Stimulated activated CD8-positive, alpha-beta memory T cell treated with anti-CD3 and anti-CD28 coated beads, Interleukin-15, amount 100 ng/mL, for 1 hour (primary cell): ENCODE measurements at places on chromosomes 5 and 9.

DNA sequence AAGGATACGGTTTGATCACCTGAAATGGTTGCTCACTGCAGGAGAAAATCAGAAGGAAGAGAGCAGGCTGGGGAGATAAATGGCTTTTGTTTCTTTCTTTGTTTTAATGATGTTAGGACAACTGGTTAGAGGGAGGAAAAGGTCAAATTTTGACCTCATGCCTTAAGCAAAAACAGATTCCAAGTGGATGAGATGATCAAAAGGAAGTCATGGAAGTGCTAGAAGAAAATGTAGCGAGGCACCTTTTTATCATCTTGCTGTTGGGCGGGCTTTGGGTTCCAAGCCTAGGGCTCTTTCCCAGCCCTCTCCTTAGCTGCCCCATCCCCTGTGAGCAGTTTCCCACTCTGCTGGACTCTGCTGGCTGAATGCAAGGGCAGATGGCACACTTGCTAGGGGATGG, 127.9 kb downstream of the ADAMTS2 start:
- DNase-seq: no peak

- DNase-seq: no peak
Measured at GRCh38 chr5:37568018-37568753, 189.1 kb downstream of the WDR70 start.

GRCh38 chr5:20972419-20972925, 984.5 kb upstream of the CDH18 start:
- DNase-seq: no peak

- DNase-seq: no peak
Measured at GRCh38 chr5:155827949-155828348, 499.0 kb upstream of the SGCD start.

GRCh38 chr9:34124926-34125325, 1.6 kb downstream of the DCAF12 start:
- DNase-seq: no peak

GRCh38 chr9:122780026-122780425, 8.7 kb upstream of the OR5C1 start:
- no peak for DNase-seq

GRCh38 chr5:126987271-126987899, 43.0 kb downstream of the MARCHF3 start:
- no peak for DNase-seq

DNA sequence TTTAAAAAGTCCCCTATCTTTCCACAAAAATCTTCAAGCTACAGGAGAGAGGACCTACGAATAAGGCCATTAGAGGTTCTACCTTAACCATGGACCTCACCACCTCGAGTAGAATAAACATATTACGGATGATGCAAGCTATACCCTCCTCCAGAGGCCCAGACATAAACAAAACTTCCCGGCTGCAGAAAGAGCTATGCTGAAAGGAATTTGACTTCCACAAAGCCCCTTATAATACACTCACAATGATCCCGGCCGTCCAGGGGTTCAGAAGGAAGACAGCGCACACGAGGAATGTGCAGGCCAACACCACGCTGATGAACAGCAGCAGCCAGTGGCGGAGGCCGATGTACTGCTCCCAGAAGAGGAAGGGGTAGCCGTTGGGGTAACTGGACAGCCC, 59.0 kb downstream of the PTCH1 start:
- DNase-seq: no peak

GRCh38 chr9:90103771-90104170, 499.0 kb downstream of the GADD45G start:
- no peak for DNase-seq

DNA sequence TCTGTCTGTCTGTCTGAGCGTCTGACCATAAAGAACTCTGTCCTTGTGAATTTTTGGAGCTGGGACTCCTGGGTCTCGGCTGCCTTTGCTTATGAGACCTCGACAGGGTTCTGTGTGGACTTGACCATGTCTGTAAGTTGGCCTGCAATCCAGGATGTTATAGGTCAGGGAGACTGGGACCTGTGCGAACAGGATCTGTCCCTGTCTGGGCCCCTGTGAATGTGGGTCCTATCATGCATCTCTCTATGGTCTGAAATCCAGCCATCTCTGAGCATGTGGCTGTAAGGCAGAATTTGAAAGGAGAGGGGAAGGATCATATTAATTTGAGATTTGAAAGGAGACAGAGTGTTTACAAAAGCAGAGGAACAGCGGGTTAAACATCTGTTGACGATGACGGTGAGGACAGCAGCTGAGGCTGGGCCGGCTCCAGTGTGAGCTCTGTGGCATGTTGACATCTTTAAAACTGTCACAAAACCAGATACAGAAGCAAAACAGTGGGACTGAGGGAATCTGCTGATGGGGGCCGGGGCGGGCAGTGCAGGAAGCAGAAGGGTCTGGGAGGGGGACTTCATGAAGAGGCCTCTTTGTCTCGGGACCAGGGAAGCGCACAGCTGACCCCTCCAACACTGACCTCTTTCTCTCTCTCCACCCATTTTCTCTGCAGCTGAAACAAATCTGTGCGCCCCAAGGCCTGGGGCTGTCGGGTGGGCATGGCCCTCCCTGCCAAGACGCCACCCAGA, 19.1 kb upstream of the MVB12B start:
- DNase-seq: no peak

DNA sequence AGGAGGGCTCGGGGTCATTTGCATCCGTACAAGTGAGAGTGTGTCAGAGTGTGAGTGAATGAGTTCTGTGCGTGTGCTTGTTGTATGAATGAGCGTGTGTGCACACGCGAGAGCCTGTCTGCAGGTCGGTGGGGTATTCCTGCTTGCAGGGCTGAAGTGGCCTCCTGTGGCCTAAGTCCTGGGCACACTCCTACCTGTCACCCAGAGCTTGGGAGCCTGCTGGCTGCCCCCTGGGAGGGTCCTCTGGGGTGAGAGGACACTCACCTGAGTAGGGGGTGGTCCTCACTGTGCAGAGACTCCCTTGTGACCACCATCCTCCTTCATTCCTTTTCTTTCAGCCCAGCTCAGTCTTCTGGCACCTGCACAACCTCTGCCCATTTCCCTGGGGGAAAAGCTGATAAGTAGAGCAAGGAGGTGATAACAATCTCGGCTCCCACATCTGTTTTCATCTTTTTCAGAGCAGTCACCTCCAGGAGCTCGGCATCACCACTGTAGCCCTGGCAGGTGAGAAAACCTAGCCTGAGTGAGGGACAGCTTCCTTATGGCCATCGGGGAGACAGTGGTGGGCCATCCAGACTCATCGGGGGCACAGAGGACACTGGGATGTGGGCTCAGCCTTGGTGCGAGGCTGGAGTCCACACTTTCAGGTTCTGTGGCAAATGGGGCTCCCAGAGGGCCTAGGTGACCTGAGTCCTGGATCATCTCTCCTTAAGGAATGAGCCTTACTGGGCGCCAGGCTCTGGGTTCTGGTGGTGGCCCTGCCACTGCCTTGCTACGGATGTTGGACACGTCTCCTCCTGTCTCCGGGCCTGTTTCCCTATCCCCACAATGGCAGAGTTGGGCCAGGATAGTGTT, 38.7 kb upstream of the SYNPO start:
- DNase-seq: no peak

DNA sequence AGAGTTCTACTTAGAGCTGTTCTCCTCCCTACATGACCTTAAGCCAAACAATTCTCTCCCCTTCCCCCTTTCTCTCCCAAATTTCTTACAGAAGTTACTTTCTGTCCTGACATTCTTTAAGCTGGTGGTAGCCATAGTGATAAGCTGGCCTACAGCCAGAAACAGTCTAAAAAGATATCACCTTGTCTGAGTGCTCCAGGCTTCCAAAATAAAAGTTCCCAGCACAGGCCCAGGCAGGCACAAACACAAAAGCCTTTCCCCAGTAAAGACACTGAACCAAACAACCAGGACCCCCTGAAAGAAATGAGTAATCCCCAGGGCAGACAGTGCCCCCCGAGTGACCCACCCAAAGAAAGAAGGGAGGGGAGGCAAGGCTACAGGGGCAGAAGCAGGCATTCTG, 19.2 kb downstream of the SIL1 start:
- no peak for DNase-seq

GRCh38 chr9:95826183-95826838, 49.2 kb upstream of the ERCC6L2 start:
- no peak for DNase-seq

- DNase-seq: no peak
Measured at GRCh38 chr5:161535762-161536161, 10.8 kb downstream of the GABRB2 start.

DNA sequence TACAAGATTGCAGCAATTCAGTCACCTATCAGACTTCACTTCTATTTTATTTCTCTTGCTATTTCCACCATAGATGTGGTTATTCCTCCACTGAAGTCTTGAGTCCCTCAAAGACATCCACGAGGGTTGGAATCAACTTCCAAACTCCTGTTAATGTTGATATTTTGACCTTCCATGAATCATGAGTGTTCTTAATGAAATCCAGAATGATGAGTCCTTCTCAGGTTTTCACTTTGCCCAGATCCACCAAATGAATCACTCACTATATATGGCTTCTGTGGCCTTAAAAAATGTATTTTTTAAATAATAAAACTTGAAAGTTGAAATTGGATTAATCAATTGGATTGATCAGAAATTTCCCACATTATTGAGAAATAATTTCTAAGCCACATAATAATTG, 1821.0 kb downstream of the EFNA5 start:
- no peak for DNase-seq

DNA sequence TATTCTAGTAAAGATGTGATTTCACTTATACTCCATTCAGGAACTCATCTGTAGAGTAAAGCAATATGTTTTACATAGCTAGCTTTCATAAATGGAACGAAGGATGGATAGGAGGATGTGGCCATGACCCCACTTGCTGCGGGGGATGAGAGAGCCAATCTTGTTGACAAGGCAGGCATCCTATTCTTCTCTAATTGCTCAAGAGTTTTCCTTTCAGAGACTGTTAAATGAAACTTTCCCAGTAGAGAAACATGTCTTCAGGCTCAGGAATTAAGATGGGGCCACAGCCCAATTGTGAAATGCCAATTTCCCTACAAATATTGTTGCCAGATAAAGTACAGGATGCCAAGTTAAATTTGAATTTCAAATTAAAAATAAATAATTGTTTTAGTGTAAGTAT, 196.2 kb upstream of the TUT7 start:
- DNase-seq: no peak

DNA sequence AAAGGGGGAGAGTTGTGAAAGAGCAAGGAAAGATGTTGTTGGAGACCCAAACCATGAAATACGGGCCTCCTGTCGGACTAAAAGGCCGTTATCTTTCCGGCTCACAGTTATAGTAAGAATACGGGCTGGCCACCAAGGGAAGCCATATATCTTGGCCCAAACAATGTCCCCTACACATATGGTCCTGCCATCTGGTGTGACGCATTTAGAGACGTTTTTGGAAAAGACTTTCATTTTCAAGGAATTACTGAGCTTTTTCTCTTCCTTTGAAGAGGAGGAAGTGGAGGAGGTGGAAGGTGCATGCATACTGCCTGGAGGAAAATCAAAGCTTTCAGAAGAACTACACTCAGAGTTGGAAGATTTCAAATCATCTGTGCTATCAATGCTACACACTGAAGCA, 26.7 kb downstream of the PWWP2A start:
- DNase-seq: no peak

- DNase-seq: no peak
Measured at GRCh38 chr5:54073735-54074134, 236.6 kb downstream of the ARL15 start.

- no peak for DNase-seq
Measured at GRCh38 chr5:116032094-116032517, at the start of gene ARL14EPL. ARL14EPL (plus strand) TSS chr5:116032472; CDS start chr5:116051466, 18,994 bp downstream.

DNA sequence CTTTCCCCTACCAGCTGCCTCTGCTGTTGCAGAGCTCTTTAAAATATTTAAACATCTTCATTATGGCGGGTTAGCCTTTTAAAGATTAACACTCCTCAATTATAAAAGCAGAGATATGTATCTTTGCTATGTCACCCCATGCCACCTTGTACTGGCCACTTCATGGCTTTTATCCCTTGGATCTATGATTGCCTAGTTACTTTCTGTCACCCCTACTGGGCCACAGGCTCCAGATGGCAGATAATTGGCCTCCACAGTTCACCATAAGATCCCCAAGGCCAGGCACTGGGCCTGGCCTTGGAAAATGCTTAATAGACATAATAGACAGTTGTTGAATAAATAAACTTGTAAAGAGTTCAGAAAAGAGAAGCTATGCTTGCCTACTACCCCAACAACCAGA, 142.0 kb upstream of the SHB start:
- no peak for DNase-seq

- DNase-seq: no peak
Measured at GRCh38 chr9:135394699-135395645, 84.6 kb upstream of the PPP1R26 start.
